ENCODE measurements at places on chromosomes 7 and 10.

DNA sequence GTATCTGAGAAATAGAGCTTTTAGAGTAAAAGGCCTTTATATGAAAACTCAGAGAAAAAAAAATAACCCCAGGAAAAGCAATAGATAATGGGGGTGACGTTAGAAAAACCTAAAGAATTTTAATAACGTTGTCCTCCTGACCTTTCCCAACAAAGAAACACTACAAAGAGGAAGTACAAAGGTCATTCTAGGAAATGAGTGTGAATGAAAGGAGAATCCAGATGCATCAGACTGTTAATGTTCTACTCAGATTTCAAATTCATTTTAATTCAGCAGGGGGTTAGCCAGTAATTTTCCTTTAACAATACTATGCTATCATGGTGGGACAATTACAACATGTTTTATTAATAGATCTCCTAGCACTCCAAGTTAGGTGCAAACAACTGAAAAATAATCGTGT is 73.8 kb upstream of the CDK1 start:
- DNase-seq = no peak

DNA sequence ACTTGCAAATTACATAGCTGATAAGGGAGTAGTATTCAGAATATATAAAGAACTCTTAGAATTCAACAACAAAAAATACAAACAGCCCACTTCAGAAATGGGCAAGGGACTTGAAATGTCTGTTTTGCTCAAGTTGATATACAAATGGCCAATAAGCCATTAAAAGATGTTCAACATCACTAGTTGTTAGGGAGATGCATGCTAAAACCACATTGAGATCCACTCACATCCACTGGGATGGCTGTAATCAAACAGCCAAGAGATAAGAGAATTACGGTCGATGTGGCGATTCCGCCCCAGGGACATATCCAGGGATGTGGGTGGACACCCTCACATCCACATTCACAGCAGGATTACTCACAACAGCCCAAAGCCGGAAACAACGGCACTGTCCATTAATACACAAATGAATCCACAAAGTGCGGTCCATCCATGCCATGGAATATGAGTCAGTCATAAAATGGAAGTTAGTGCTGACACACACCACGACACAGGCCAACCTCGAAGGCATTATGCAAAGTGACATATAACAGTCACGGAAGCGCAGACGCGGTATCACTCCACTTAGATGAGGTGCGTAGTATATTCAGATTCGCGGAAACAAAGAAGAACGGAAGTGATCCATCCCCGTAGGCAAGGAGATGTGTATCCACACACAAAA is 227.8 kb downstream of the DNAJB6 start:
- peak; percentile 73 for DNase-seq

DNA sequence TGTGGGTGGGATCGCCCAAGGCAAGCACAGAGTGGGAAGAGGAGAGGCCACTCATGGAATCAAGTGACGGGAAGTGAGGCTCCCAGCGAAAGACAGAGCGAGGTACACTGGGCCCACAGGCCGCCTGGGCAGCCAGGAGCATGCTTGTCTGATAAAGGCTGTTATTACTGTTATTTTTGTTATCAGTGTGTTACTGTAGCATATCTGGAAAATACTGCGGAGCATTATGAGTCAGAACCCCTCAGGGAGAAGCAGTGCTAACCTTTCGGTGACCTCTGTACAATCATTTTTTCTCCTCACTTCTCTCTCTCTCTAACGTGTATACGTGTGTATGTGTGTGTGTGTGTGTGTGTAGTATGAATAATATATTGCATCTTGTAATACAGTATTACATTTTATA is 3.8 kb upstream of the TCERG1L start:
- no peak for DNase-seq

DNA sequence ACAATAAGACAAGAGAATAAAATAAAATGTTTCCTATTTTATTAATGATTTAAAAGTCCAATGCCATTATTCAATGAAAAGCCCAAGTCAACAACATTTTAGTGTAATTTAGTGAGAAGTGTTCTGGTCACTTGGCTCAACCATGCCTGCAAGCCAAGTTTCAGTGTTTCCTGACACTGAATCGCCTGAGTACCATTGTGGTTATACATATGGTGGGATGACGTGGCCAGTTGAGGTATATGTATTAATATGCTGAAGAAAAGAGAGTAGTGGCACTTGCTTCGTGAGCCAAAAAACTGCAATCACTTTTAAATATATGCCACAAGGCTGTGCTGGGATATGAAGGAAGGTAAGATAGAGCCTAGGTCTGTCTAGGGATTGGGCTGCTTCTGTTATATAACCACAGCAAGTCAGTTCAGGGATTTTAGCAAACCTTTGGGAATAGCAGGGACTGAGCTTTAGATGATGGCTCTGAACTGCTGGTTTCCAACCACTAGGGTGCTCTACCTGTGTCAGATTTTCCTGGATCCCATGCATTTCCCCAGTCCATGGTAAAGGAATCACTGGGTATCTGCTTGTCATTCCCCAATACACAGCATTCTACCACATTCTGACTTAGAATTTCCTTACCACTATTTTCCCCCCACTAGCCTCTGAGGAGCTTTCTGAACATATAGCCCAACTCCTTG is 214.0 kb upstream of the PRPS1L1 start:
- no peak for DNase-seq

- DNase-seq = peak; percentile 19
These were observed 106.1 kb downstream of the PRKCQ start for GRCh38 chr10:6473901-6474370.

DNA sequence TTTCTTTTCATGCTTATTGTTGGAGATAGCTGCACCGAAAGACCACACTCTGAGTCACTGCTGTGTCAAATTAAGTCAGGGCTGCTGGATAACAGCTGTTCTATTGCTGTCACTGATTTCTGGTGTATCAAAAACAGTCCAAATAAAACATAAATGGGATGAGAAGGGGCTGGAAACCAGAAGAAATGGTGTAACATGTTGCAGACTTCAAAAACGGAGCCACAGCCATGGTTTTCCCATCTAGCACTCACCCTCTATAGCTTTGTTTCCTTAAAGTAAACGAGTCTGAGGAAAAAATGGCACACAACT is 103.3 kb upstream of the DIP2C start:
- DNase-seq = peak; percentile 36

DNA sequence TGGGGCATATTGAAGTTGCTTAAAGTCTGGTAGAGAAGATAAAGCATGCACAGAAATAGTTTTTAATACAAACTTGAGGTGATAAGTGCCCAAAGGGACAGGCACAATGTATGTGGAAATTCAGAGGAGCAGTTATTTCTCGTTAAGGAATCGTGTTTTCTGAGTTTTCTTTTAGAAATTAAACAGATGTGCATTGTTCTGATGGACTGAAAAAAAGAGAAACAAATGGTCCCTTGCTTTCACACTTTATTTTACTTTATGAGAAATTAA is 45.6 kb downstream of the CNNM2 start:
- no peak for DNase-seq

DNA sequence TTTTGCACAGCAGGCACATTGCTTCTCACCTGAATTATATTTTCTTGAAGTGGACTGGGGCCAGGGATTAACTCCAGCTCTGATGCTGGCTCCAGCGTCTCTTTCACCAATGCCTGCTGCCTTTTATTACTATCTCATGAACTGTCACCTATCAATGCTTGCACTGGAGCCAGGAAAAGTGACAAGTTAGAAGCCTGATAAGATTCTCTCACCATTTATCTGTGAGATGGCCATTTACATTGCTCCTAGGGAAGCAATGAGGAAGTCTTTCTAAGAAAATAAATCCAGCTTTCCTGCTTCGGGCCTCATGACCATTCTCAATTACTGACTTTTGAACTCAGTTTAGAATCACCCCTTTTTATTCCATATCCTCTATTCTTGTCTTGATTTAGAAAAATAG is 48.5 kb upstream of the LRRTM3 start:
- DNase-seq = no peak

DNA sequence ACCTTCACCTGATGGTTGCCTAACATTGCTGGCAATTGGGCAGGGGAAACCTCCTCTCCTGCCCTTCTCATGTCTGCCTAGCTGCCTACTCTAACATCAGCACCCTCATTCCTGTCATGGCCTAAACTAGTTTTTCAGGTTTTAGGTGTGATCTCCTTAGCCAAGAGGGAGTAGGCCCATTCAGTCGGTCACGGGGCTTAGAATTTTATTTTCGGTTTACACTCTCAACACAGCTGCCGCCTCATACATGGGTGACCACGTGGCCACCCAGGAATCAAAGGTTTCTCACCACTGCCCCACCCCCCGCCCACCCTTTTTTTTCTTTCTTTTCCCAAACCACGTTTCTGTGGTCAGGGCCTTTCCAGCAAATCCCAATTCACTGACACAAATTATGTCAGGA is 97.2 kb downstream of the RALA start:
- peak; percentile 51 for DNase-seq

DNA sequence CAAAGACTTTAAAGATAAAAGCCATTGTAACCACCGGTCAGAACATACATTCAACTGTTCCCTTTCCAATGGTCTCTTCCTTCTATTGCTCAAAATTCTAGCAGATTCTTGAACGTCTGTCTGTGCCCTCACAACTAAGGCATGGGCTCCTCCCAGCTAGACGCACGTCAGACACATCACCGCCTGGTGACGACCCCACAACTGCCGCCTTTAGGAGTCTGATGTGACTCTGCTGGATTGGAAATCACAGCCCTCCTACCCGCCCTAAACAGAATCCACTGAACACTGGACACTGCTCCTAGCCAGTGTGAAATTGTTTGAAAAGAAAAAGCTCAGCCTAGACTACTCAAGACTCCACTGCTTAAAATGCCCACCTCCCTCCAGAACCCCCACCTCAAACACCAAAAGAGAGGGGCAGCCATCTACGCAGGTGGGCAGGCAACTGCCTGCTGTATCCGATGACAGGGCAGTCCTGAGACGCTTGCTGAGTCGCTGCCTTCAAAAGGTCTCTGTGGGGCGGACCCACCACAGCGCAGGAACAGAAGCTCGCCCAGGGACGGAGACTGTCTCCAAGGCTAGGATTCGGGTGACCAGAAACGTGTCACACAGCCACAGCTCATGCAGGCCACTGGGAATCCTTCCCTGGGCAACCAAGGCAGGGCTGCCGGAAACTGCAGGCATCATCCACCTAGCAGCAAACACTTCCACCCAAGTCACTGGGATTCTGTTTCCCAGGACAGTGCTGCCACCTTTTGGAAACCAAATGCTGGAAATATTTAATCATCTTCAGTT is 34.7 kb downstream of the GSDME start:
- DNase-seq = peak; percentile 58

DNA sequence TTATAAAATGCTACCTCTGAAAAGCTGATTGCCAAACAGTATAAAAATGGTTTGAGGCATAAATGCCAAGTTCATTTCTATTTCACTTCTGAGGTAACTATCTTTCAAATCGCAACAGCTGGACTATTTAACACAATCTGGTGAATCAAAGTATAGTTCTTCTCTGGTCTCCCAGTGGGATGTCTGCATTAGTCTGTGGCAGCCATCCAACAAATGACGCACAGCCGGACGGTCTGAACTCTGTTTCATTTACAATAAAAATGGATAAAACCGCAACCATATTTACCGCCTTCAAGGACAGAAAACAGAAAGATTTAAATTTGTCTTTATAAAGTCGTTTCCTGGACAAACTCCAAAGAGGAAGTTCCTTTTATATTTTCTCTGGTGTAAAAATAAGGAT is 41.9 kb downstream of the ENO4 start:
- DNase-seq = peak; percentile 78

DNA sequence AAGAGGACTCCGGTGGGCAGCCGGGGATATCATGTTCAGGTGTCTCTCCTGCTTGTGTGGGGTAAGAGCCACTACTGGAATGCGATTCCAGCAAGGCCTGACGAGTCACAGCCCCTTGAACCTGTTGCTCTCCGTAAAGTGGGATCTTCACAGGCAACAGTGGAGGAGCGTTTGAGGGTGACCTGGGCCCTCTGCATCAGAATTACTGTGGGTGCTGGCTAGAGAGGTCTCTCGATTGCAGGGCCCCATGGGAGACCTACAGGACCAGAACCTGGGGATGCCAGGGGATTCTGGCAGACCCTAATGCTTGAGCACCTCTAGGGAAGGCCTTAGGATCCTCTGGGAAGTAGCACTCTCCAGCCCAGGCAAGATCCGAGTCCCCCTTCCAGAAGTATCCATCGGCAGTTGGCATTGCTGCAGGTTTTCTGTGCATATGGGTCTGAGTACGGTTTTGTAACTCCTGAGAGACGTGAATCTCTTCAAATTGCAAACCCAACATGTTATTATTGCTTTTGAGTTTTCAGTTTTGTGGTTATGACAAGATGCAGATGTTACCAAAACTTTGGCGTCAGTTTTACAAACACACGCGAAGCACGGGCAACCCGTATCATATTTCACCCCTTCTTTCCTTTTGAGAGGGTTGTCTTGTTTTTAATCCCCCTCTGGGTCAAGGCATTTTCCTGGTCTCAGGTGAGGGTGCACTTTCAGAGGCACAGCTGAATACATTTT is 4.6 kb downstream of the MGMT start:
- DNase-seq = no peak

Data from astrocyte of the hippocampus (primary cell).